ENCODE measurements at places on chromosomes 16 and 17. TPM values are rescaled to one million over a fixed set of nuclear protein-coding genes. Genes with fewer than 3 reads are reported as not detected.

FN3K gene
- 0.98 TPM for total RNA-seq

ZNF423 gene
- total RNA-seq = 0.24 TPM

MPO gene
- total RNA-seq = not detected

CIBAR2 gene
- not detected for total RNA-seq

ABI3 gene
- 1.6 TPM for total RNA-seq

SMIM5 gene
- not detected for total RNA-seq

ADAM11 gene
- 0.14 TPM for total RNA-seq

LMF1 gene
- 16.5 TPM for total RNA-seq

PARN gene
- 25.9 TPM for total RNA-seq

NAGS gene
- total RNA-seq = 1.5 TPM

SEZ6L2 gene
- total RNA-seq = 68.9 TPM

PPY gene
- total RNA-seq = not detected

DPH1 gene
- total RNA-seq = 20.5 TPM

GP2 gene
- not detected for total RNA-seq

BANP gene
- total RNA-seq = 14.9 TPM

CSH1 gene
- total RNA-seq = not detected

CDH16 gene
- total RNA-seq = 33.9 TPM

ATP2A3 gene
- 7.7 TPM for total RNA-seq

NUFIP2 gene
- 14.5 TPM for total RNA-seq

PSMC3IP gene
- 3.4 TPM for total RNA-seq

TBC1D26 gene
- not detected for total RNA-seq

TP53TG3C gene
- not detected for total RNA-seq

HBQ1 gene
- total RNA-seq = not detected

VMO1 gene
- total RNA-seq = not detected

VTN gene
- total RNA-seq = not detected

NUPR1 gene
- 9.4 TPM for total RNA-seq

BPTF gene
- total RNA-seq = 29.8 TPM
